ENCODE measurements at places on chromosomes 12 and 14.

DNA sequence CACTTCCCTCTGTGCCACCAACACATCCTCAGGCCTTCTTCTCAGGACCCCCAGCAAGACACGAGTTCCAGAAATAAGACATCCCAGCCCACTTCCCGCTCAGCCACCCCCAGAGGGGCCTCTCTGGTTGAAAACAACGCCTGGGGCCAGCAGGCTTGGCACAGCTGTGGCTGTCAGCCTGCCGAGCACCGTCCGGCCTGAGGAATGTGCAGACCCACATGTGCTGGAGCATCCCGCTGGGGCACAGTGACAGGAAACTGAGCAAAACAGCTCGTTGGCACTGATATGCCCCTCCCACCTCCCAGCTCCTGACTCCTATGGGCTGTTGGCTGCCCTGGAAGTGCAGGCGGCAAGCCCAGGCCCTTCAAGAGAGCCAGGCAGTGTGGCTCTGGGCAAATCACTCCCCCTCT, 1.4 kb downstream of the SYNE3 start:
- DNase-seq, result peak; percentile 80
- H3K27me3 ChIP-seq, result no peaks in the 10 kb centered on the region
- peak overlapping the region; percentile 90 for H3K27ac ChIP-seq
- peak overlapping the region; percentile 79 for H3K4me3 ChIP-seq
- H3K36me3 ChIP-seq, result no peaks in the 10 kb centered on the region
- peaks cover 52% of the 10 kb centered on the region for H3K4me1 ChIP-seq

- H3K27ac ChIP-seq, result no peak overlapping the region
- no peak for DNase-seq
- H3K4me3 ChIP-seq, result no peak overlapping the region
- no peaks in the 10 kb centered on the region for H3K27me3 ChIP-seq
- H3K4me1 ChIP-seq, result no peaks in the 10 kb centered on the region
- no peaks in the 10 kb centered on the region for H3K36me3 ChIP-seq
Measured at GRCh38 chr12:121733849-121734248, 21.3 kb downstream of the TMEM120B start.

- no peaks in the 10 kb centered on the region for H3K27me3 ChIP-seq
- no peak overlapping the region for H3K4me3 ChIP-seq
- no peaks in the 10 kb centered on the region for H3K36me3 ChIP-seq
- H3K27ac ChIP-seq, result no peak overlapping the region
- no peak for DNase-seq
- no peaks in the 10 kb centered on the region for H3K4me1 ChIP-seq
Measured at GRCh38 chr12:4252601-4253000, 21.0 kb upstream of the CCND2 start.

- DNase-seq, result no peak
- H3K4me1 ChIP-seq, result no peaks in the 10 kb centered on the region
Measured at GRCh38 chr12:112891093-112892024, 15.4 kb upstream of the OAS1 start.

- no peaks in the 10 kb centered on the region for H3K27me3 ChIP-seq
- H3K27ac ChIP-seq, result peak overlapping the region; percentile 99
- H3K36me3 ChIP-seq, result no peaks in the 10 kb centered on the region
Measured at GRCh38 chr12:118061873-118062843, 1.2 kb upstream of the WSB2 start.

DNA sequence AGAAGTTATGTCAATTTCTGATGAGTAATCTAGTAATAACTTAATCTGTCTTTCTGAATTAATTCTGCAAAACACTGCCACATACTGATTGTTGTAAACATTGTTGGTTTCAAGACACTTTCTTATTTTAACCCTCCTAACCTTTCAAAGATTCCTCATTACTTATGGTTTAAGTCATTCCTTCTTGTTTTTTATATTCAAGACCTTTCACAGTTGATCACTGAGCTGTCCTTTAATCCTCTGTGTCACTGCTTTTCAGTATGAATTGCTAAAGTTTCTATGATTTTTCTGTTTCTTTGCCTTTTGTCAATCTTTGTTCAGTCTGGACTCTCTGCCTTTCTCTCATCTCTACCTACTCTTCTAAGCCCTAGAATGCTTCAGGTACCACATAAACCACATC, 164.7 kb downstream of the RAD51B start:
- H3K4me3 ChIP-seq, result no peak overlapping the region
- no peaks in the 10 kb centered on the region for H3K27me3 ChIP-seq
- no peak overlapping the region for H3K27ac ChIP-seq
- no peaks in the 10 kb centered on the region for H3K4me1 ChIP-seq

GRCh38 chr12:85476756-85477155, 196.7 kb downstream of the ALX1 start:
- no peaks in the 10 kb centered on the region for H3K27me3 ChIP-seq
- no peaks in the 10 kb centered on the region for H3K4me1 ChIP-seq
- DNase-seq, result no peak

GRCh38 chr12:26298785-26299621, 103.6 kb downstream of the SSPN start:
- H3K27ac ChIP-seq, result peak overlapping the region; percentile 75
- no peaks in the 10 kb centered on the region for H3K27me3 ChIP-seq
- H3K4me3 ChIP-seq, result peak overlapping the region; percentile 50
- H3K36me3 ChIP-seq, result no peaks in the 10 kb centered on the region

DNA sequence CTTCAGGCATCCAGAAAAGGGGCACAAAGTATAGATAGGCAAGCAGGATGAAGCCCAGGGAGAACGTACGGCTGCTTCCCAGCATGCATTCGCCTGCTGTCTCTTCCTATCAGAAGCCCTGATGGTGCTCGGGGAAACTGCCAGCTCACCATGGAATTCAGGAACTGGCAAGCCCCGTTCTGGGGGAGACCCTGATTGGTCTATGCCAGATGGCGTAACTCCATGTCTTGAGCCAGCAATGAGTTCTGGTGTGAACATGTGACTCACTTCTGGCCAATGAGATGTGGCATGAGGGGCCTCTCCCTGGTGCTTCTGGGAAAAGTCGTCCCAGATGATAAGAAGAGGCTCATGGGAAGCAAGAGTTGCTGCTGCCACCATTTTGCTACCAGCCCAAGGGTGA, 270.8 kb downstream of the BCL11B start:
- no peaks in the 10 kb centered on the region for H3K4me1 ChIP-seq
- H3K36me3 ChIP-seq, result no peaks in the 10 kb centered on the region
- H3K27ac ChIP-seq, result no peak overlapping the region
- DNase-seq, result no peak

DNA sequence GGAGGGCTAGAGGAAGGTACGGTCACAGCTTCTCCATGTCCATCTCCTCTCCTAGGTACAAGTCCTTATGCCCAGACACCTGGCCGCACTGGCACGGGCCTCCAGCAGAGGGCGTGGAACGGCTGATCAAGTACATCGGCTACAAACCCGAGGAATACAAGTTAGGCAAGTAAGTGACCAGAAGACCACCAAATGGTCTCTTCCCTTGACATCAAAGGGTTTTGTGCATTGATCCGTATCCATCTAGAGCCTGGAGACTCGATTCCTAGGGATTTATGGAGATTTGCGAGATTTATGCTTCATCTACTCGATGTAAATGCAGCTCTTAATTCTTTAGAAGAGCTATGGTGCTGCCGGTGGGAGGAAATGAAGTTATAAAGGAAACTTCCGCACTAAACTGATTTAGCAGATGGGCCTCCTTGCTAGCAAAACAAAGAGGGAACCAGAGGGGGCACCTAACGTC, 44.2 kb downstream of the KCTD10 start:
- H3K36me3 ChIP-seq, result no peaks in the 10 kb centered on the region
- H3K4me1 ChIP-seq, result peaks cover 3% of the 10 kb centered on the region
- H3K4me3 ChIP-seq, result no peak overlapping the region

DNA sequence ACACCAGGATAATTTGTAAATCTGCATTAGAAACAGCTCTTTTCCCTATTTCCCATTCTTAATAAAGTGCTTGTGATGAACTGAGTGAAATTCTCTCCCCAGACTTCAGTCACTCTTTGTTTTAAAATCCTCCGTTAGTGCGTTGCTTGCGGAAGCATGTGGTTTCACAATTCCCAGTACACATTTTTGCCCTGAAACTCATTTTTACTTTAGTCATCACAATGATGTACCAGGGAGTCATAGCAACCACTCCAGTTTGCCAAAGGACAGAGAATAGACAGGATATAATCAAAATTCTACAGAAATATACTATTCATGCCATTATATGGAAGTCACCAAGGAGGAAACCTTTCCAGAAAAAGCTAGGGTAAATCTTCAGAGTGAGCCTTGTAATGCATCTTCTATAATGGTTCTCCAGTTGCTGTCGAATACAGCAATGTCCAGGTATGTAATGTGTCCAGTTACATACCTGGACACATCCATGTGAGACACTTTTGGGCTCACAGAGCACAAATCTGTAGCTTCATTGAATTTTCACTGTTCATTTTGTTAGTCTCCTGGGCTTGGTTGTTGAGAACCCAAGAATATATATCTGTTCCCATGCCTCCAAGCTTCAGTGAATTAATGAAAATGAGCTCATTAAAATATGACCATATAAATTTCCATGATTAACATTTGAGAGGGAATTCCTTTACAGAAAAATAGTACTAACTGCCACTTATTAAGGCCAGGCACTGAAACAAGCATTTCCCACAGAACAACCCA, 57.8 kb downstream of the GPR135 start:
- no peaks in the 10 kb centered on the region for H3K27me3 ChIP-seq
- H3K27ac ChIP-seq, result peak overlapping the region; percentile 52
- DNase-seq, result no peak
- no peak overlapping the region for H3K4me3 ChIP-seq
- H3K36me3 ChIP-seq, result no peaks in the 10 kb centered on the region

GRCh38 chr12:56996793-56997545, 9.4 kb downstream of the ZBTB39 start:
- peaks cover 33% of the 10 kb centered on the region for H3K36me3 ChIP-seq
- H3K4me3 ChIP-seq, result no peak overlapping the region
- H3K27me3 ChIP-seq, result no peaks in the 10 kb centered on the region

DNA sequence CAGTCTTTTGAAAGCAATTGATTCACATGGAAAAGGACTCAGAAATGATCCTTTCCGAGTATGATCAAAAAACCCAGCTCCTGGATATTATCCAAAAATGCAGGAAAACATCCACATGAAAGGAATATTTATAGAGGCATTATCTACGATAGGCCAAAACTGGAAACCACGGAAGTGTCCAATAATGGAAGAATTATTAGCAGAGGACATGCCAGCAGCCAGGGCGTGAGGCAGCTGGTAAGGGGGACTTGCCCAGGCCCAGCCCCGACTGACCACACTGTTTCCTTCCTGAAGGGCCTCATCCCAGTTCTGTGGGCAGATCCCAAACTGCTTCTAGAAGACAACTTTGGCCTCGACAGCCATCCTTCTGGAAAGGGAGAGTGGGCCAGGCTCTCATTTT, 20.5 kb downstream of the ACTN1 start:
- H3K36me3 ChIP-seq, result peaks cover 16% of the 10 kb centered on the region
- H3K4me1 ChIP-seq, result peaks cover 92% of the 10 kb centered on the region
- no peak overlapping the region for H3K4me3 ChIP-seq
- H3K27me3 ChIP-seq, result no peaks in the 10 kb centered on the region

DNA sequence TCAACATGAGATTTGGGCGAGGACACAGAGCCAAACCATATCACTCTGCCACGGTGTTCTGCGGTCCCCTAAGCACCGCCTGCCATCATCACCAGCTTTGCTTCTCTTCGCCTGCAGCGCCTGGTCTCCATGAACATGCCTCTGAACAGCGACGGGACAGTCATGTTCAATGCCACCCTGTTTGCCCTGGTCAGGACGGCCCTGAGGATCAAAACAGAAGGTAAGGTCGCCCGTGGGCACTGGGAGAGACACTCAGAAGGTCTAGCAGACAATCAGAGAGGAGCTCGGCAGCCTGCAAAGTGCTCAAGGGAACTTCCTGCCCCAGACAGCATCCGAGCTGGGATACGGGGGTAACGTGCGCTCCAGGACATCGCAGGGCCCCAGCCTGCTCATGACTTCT, 126.0 kb upstream of the FKBP4 start:
- H3K27ac ChIP-seq, result no peak overlapping the region
- peak; percentile 44 for DNase-seq
- peaks cover 84% of the 10 kb centered on the region for H3K36me3 ChIP-seq
- H3K27me3 ChIP-seq, result no peaks in the 10 kb centered on the region

GRCh38 chr12:6929466-6930452, 2.0 kb downstream of the ATN1 start:
- DNase-seq, result no peak
- H3K4me3 ChIP-seq, result peak overlapping the region; percentile 99
- H3K27me3 ChIP-seq, result no peaks in the 10 kb centered on the region

- H3K4me3 ChIP-seq, result no peak overlapping the region
- H3K36me3 ChIP-seq, result no peaks in the 10 kb centered on the region
- H3K4me1 ChIP-seq, result no peaks in the 10 kb centered on the region
- H3K27me3 ChIP-seq, result no peaks in the 10 kb centered on the region
Measured at GRCh38 chr12:117073611-117074010, 25.6 kb downstream of the TESC start.

DNA sequence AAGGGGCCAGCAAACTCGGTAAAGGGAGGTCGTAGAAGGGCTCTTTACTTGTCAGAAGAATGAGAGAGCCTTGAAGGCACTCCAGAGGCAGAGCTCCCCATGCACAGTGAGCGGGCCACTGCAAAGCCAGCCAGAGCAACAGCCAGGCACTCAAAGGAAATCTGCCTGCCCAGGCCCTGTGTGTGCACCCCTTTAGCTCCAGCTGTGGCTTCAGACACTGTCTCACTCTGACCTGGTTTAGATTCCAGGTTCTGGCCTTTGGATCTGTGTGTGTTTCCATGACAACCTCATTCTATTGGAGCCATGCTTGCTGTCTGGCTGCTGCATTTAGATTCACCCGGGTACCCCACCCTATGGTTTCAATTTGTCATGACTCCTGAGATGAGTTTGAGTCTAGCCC, 170.3 kb downstream of the CAPZA3 start:
- H3K27me3 ChIP-seq, result no peaks in the 10 kb centered on the region
- H3K36me3 ChIP-seq, result no peaks in the 10 kb centered on the region
- DNase-seq, result no peak
- H3K27ac ChIP-seq, result peak overlapping the region; percentile 38

DNA sequence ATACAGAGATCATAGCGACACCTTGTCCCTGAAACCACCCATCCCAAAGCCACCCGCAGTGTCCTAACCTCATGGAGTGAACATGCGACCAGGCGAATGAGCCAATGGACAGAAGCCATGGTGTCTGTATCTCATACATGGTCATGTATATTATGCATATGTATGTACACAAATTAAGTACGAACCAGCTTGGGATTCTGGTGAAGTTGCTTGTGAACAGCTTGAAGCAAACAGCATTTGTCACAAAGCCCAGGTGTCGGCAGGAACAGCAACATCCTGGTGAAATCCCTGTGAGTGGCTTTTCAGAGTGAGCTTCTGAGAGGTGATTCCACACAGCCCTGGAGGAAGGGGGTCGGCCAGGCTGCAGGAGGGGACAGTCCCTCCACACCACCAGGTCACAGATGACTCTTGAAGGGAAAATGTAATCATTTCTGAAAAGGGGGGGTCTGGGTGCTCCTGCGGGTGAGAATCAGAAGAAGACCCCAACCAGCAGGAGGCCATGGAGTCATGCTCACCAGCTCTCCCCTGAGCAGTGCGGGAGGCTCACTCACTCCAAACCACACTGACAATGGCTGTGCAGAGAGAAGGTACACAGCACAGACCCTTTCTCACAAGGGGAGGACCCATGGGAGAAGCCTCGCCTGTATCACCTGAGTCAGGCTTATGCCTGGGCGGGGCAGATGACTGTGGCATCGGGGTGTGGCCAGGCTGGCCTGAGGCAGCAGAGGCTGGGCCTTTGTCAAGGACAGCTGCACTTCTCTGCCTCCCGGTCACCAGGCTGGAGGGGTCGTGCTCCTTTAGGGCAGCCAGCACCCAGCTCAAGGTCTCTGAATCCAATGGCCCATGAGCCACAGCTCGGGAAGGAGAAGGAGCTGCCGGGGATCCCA, 14.3 kb downstream of the CHGA start:
- no peaks in the 10 kb centered on the region for H3K4me1 ChIP-seq
- no peaks in the 10 kb centered on the region for H3K27me3 ChIP-seq
- no peak for DNase-seq
- no peak overlapping the region for H3K4me3 ChIP-seq
- peaks cover 18% of the 10 kb centered on the region for H3K36me3 ChIP-seq
- H3K27ac ChIP-seq, result no peak overlapping the region
